ENCODE measurements at places on chromosomes 1 and 21.
A peak's percentile ranks its signal among the peaks of the same experiment; 100 is the strongest.

- peak; percentile 89 for DNase-seq
These were observed at the start of gene FOXD2 for GRCh38 chr1:47437447-47438164. TSS of gene FOXD2 (plus strand) at chr1:47438044. CDS start at chr1:47438136, 92 bp downstream.

GRCh38 chr1:4380564-4381168 is 273.7 kb upstream of the AJAP1 start:
- DNase-seq = no peak

DNA sequence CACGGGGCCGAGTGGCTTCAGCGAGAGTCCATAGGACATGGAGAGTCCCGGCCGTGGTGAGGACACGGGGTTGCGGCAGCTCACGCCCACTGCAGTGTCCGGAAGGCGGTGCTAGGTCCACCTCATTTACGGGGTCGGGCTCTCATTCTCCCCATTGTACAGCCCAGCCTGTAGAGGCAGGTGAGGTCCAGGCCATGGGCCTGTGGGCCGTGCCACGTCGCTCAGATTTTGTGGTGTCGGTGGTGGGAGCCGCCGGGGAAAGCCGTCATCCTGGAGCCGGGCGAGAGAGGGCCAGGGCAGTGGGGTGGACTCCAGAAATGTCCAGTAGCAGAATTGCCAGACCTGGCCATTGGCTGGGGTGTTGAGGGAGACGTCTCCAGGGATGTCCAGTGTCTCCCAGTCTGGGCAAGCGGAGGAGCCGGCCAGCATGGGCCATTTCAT is 59.4 kb downstream of the PRKCZ start:
- DNase-seq = no peak

DNA sequence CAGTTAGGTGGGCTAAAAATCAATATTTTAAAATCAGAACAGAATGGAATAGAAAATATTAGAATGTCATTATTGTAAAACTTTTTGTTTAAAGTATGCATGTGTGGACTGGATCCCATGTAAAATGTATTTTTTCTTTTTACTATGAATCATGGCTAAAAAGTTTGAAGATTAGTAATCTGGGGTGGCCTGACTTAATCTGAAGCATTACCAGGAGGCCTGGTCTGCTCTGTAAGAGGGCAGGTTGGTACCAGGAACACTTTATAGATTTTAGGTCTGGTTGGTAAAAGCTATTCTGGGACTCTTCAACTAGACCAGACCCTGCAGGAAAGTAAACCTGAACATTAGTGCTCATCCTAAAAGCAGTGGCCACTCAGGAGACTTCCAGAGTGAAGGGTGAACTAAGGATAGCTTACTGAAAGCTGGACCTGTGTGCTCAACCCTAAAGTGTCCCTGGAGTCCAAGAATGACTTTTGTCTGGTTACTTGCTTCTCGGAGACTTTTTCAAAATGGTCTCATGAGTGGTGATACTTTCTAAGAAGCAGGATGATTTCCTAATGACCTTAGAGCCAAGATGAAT is 16.5 kb downstream of the RGL1 start:
- DNase-seq = no peak
